Substantia nigra (tissue), 51 donors: ENCODE measurements at places on chromosomes 2 and 18.

DNA sequence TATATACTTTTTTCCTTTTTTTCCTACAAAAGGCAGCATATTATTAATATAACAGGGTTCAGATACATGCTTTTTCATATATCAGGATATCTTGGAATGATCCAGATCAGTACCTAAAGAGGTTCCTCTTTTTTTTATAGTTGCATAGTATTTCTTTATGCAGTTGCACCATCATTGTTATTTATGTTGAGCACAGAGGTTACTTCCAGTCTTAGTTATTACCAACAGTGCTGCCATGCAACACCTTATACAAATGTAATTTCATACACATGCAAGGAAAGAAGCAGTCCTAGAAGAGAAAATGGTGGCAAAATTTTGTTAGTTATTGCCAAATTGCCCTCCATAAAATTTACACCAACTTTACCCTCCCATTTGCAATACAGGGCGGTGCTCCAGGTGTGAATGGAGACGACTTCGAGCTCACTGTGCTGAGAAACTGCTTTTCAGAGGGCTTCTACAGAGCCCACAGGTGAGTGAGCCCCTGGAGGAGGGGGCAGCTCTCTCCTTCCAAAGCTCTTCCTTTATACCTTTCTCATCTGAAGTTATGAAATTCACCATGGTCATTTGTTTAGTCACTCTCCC, 30.0 kb upstream of the KCMF1 start:
- no peak for DNase-seq

GRCh38 chr2:232368311-232368731, 10.2 kb upstream of the ALPP start:
- DNase-seq: no peak

DNA sequence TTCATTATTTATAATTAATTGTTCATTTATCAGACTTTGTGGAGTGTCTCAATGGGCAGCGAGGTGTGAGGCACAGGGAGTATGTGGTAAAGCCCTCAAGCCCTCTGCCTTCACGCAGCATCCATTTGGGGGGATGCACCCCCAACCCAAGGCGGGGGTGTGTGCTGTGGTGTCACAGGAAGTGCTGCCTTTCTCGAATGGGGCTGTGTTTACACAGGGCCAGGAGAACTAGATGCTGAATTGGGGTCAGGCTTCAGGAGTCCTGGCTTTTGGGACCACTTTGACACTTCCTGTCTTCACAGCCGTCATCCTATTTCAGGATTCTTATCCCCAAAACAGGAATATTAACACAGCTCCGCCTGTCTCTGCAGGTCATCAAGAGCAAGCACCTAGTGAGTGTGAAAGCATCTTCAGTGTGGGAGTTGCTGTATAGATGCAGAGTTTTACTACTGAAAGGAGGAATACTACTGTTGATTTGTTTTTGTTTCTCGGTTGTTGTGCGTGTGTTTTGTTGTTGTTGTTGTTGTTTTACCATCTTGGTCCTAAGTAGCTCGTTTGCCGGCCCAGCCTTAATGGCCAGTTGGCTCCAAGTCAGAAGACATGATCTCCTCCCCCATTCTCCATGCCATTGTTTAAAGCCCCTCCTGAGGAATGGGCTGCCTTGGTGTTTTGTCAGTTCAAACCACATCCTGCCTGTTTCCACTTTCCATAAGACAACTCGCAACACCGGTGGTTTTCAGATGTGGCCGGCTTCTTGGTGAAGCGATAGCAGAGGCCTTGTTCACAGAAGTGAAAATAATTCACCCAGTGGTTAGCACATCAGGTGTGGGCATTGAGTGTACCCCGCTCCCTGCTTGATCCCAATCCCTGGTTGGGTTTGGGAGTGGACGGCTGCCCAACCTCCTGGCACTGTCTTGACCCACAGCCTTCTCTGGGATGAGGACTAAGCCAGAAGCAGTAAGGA, 221.3 kb downstream of the BCL2 start:
- no peak for DNase-seq

GRCh38 chr2:239189711-239190131, 211.1 kb downstream of the HDAC4 start:
- no peak for DNase-seq

DNA sequence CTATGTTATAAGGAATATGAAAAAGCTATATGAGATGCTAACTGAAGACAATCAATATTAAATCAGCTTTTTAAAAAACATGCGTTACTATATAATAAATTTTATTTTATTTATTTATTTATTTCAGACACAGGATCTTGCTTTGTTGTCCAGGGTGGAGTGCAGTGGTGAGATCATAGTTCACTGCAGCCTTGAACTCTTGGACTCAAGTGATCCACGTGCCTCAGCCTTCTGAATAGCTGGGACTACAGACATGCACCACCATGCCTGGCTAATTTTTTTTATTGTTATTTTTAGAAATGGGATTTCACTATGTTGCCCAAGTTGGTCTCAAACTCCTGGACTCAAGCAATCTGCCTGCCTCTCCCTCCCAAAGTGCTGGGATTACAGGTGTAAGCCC, 89.4 kb downstream of the MYOM1 start:
- DNase-seq: no peak

- no peak for DNase-seq
These were observed 905.1 kb upstream of the NXPH2 start for GRCh38 chr2:139685090-139685983.

GRCh38 chr2:109005686-109006204, 16.7 kb upstream of the EDAR start:
- no peak for DNase-seq

- no peak for DNase-seq
These were observed 125.6 kb downstream of the SOCS6 start for GRCh38 chr18:70414315-70414900.

- no peak for DNase-seq
These were observed 7.4 kb upstream of the POLI start for GRCh38 chr18:54261894-54262293.

DNA sequence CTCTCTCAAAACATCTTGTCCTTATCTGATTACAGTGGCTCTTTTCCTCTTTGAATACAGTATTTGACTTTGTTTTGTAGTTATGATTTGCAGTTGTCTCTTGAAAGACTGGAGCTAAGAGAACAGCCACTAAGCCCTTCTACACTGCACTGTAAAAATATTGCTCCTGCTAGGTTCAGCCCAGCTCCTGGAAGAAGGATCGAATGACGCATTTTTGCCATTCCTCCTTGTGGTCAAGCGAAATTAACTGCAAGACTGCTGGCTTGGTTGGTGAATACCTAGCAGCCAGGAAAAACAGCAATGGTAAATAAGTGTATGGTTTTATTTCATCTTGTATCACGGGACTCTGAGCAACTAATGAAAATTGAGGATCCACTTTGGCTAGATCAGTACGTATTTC, 407.8 kb upstream of the CDH2 start:
- no peak for DNase-seq

DNA sequence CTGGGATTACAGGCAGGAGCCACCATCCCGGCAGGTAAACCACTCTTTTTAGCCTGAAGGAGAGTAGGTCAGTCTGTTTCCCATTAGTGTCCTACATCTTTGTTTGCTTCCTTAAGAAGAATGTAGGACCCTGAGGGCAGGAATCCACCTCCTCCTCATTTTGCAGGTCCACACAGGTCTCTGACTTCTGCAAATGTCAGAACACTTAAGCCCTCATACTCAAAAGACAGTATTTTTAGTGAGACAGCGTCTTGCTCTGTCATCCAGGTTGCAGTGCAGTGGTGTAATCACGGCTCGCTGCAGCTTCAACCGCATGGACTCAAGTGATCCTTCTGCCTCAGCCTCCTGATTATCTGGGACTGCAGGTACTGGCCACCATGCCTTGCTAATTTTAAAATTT, 9.3 kb downstream of the PSTPIP2 start:
- no peak for DNase-seq

GRCh38 chr2:240353944-240354343, 81.5 kb upstream of the GPC1 start:
- DNase-seq: no peak

- no peak for DNase-seq
These were observed 261.8 kb upstream of the RAB6C start for GRCh38 chr2:129717560-129718130.

- DNase-seq: no peak
These were observed 58.0 kb downstream of the DTNB start for GRCh38 chr2:25615386-25615785.

GRCh38 chr2:45992021-45992740, 305.0 kb upstream of the EPAS1 start:
- DNase-seq: no peak

DNA sequence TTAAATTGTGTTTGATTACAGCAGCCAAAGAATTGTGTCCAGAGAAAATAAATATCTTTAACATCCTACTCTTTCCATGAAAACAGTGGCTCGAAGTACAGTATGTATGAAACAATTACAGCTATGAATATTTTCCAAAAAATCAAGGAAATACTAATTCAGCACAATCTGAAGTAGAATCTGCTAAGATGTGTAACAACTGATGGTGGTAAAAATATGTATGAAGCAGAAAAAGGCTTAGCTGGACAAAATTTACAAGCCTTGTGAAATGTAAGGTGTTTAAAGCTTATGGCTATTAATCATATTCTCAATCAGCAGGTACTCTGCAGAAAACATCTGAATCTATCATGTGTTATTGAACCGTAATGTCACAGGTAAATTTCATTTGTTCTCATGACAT, 16.6 kb downstream of the DYM start:
- DNase-seq: no peak

DNA sequence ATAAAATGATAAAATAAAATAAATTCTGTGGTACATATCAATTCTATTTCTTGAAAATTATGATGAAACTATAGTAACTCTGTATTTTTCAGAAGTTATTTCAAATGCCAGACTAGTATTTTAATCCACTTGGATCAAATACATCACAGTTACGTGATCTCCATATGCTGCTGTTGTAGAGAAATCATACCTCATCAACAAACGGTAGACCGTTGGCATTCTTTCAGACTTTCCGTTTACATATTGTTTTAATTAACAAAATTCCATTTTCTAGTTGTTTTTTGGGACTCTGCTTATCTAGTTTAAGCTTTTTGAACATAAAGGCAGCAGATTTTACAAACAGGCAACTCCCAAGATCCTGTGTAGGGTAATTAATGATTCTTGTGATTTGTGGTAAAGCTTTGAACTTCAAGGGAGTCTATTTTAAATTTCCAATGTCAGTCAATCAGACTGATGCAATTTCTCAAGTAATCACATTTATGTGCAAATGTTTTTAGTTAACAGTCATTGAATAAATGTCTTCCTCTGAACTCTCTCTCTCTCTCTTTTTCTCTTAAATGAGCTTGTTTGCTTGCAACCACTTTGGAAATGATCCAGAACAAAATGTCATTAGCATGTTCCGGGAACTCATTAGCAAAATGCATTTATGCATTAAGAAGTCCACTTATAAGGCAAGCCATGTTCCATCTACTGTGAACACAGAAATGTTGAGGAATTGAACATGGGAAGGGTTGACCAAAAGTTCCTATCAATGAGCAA, 31.8 kb downstream of the NYAP2 start:
- no peak for DNase-seq

DNA sequence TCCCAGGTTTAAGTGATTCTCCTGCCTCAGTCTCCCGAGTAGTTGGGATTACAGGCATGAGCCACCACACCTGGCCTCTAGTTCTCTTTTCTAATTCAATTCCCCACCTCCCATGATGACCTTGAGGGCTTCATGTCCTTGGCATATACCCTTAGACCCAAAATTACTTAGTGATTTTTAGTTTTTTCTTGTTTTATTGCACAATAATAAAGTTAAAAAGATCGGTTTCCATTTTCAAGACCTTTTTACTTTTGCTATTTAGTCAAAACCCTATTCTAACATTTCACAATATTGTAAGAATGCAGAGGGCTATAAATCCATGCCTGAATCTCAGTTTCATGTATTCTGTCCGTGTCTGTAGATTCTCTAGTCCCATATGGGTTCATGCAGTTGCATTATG, 354.6 kb upstream of the FANCL start:
- no peak for DNase-seq

GRCh38 chr2:204187229-204188083, 250.9 kb downstream of the ICOS start:
- DNase-seq: no peak

GRCh38 chr2:138496096-138496651, 5.4 kb upstream of the SPOPL start:
- no peak for DNase-seq

DNA sequence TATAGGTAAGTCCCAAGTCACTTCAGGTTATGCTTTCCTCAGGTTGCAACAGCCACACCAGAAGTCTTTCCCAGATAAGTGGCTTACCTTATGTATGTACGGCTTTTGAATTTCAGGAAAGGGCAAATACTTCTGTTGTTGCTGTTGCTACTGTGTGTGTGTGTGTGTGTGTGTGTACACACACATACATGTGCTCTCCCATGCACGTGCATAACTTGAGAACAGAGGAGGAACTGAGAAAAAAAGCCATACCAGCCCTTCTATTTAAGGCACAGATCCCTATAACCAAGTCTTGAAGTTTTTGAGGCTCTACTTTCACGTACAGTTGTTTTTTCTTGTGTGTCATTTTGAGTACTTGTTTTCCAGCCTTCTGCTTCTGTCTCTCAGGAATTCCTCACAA, 62.4 kb downstream of the WDPCP start:
- no peak for DNase-seq

DNA sequence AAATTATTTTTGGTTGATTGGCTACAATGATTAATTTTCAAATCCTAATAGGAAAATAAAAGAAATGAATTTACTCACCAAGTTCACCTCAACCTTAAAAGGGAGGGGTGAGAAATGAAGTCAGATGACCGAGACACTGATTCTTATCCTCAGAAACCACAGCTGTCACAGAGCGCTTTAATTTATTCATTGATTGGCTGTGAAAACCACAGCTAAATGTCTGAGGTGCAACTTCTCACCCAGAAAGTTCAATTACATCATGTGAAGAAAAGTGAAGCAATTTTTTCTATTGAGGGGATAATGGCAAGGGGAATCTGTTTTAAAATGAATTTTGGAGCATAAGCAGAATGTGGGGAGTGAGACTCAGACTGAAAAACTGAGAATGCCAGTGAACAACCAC, 128.4 kb downstream of the RNF152 start:
- DNase-seq: no peak

- DNase-seq: no peak
These were observed 445.1 kb upstream of the SPRED2 start for GRCh38 chr2:65877331-65878010.

GRCh38 chr2:31324016-31324633, 90.2 kb downstream of the EHD3 start:
- DNase-seq: no peak

DNA sequence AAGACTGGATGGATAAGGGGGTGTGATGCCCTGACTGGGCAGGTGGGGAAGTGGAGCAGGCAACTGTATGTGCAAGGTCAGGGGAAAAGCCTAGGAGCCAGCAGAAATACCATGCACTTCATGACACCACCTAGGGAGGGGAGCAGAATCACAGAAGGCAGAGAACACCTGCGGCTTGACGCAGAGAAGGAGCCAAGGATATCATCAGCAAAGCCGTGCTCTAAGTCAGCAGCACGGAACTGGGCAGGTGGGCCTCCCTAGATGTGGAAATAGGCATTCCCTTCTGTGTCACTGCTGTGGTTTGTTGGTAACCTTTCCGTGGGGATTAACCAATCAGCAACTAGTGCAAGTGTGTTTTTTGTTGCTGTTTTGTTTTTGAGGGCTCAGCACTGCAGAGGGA, 41.3 kb downstream of the HDLBP start:
- no peak for DNase-seq
